CMK (cell line): ENCODE measurements at places on chromosomes 7 and 10.

- DNase-seq, result no peak
Observed at GRCh38 chr10:132477066-132477397, 60.6 kb upstream of the INPP5A start.

DNA sequence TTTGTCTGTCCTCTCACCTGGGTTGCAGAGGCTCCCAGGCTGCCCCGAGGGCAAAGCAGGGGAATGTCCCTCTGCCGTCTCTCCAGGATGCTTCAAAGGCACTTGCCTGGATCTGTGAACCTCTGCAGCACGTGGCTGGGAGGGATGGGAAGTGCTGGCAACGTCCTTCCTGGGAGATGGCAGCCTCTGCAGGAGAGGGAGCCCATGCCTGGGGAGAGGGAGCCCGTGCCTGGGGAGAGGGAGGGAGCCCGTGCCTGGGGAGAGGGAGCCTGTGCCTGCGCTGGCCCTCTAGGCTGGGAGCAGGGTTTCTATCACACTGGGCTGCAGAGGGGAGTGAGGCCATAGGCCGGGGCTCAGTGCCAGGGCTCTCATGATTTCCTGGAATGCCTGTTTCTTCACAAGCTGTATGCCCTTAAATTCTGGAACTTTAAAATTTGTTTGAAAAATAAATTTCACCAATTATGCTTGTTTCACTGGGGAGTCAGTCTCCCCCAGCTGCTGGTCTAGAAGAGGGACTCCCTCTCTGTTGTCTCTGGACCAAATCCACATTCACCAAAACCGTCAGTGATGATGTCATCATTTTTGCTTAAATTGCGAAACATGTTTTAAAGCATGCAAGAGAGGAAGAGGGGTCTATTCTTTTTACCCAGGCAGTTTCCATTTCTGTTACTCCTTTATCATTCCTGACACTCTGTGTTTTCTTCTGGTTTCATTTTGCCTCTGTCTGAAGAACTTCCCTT, 135.7 kb downstream of the DNAJB6 start:
- DNase-seq, result no peak

DNA sequence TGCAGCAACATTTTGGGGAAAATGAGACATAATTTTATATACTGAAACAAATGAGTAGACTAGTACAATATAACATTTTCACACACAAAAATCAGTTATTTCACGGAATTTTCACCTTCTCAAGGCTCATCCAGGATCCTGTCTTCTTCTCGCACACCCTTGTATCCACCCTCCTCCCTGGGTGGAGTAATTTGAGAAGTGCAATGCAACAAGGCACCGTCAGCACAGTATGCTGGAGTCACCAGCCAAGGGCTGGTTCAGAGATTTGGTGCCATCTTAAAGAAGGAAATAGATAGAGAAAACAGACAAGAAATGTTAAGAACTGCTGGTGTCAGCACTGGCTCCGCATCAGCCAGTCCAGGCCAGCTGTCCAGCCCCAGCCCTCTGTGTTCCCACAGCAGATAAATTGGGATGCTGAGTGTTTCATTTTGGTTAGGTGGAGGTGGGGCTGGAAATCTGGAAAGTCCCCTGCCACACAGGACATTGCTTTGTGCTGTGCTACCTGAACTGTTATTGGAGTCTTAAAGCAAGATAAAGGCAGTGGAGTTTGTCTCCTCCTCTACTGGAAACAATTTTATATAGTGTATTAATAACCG, 176.1 kb downstream of the ABCA13 start:
- DNase-seq, result no peak

- DNase-seq, result no peak
Observed at GRCh38 chr7:45888185-45888992, at the start of gene IGFBP1. IGFBP1 (plus strand) TSS chr7:45888488; CDS start chr7:45888653, 165 bp downstream.

DNA sequence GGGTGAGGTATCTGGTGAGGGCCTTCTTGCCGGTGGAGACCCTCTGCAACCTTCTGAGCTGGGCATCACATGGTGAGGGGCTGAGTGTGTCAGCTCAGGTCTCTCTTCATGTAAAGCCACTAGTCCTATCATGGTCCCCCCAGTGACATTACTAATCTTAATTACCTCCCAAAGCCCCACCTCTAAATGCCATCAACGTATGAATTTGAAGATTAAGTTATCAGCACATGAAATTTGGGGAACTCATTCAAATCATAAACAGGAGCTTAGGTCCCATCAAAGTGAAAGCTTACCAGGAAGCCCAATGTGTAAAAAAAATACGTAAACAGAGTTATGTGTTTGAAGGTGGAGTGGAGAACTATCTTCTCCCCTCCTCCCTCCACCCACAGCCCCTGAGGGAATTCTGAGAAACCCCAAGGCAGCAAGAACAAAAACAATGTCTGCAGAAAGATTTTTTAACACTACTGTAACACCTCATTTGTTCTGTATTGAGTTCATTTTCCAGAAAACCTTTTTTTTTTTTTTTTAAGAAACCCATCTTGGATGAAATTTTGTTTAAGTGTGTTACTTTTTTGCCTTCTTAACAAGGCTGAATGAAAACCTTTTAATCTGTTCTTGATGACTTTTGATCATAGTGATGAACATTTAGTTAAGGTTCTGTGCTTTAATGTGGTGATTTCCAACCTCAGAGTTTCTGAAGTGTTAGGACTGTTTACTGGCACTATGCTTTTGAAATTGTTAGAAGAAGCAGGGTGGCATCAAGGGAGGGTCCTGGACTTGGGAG, 19.1 kb upstream of the PCGF5 start:
- DNase-seq, result no peak

DNA sequence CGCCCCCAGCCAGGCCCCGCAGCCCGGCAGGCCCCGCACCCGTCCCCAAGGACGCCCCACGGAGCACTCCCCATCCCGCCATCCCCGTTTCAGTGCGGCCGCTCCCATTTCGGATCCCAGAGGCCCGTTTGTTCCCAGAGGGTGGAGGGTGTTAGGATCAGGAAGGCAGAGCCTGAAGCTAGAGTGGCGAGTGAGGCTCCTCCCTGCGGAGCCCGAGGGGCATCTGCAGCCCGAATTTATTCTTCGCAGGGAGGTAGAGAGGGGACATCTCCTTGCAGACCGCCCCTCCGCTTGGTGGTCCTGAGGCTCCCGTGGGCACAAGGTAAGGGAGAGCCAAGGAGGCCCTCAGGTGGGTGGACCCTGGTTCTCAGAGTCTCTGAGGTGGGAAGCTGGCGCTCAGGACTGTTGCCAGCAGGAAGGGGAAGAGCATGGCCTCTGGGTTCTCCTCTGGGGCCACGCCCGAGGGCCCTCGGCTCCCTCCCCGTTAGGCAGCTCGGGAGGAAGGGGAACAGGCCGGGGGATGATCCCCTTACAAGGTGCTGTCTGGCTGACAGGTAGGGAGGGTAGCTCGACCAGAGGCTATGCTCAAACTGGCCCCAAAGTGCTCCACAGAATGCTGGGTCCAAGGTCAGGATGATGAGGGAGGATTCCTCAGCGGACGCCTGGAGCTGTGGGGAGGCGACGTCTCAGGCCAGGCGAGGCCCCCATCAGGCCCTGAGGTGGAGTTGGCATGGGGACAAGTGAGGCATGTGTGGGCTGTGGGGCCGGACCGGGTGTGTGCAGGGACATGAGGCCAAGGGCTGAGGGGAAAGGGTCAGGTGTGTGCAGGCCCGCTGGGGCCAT, 17.4 kb downstream of the POLL start:
- peak; percentile 45 for DNase-seq

DNA sequence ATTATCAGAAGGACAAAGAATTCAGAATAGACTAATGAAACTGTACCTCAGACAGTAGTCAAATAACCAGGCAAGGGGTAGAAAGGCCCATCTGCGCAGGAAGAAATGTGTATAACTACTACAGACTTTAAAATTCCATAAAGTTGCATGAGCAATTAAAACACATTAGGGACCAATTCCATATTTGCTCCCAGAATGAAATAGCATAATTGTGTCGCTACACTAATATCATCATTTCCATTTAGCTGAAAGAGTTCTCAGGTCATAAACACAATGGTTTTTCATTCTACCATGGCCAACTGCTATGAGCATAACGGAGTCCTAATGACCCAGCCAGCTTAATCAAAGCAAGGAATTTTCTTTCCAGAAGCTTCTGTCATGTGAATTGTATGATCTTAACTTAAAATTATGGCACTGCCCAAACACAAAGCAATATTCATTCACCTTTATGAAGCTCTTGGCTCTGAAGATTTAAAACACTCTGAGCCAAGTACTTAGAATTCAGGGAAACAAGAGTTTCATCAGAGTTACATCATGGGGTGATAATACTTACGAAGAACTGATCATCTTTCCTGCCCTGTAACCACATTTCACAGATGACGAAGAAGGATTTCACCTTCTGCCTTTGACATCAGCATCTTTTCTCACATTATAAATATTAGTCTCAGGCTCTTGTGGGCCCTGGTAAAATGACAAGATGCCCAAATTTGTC, 98.1 kb upstream of the DOCK1 start:
- DNase-seq, result no peak

- no peak for DNase-seq
Observed at GRCh38 chr7:33418251-33418701, 288.9 kb downstream of the BBS9 start.

- no peak for DNase-seq
Observed at GRCh38 chr7:100398239-100398638, 25.0 kb downstream of the PILRA start.

DNA sequence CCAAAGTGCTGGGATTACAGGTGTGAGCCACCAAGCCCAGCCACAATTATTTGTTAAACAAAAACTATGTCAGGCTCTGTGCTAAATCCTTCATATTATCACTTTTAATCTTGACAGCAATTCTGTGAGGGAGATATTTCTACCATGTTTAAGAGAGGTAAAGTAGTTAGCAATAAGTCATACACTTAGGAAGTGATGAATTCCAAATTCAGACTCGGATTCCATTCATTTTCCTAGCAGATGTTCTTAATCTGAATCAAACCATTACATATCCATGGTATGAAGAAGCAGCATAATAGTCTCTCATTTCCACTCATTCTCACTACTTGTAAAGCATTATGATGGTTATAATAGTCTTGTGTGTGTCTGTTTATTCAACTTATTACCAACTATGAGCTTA, 2.9 kb upstream of the CD36 start:
- no peak for DNase-seq

DNA sequence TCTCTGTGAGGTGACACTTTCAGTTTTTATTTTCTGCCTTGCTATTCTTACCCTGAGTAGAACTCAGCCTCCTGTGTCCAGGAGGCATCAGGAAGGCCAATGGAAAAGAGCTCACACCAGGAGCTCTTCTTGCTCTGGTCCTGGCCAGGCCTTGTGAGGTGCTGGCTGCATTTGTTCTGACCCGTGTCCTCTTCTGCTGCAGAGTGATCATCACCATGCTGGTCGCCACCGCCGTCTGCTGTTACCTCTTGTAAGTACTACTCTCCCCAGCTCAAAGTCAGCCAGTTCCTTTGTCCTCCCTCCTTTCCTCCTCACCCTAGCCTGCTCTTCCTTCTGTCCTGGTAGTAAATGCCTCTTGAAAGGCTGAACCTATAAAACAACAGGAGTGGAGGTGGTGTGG, 1.6 kb downstream of the ATP6V0E2 start:
- DNase-seq, result no peak

GRCh38 chr7:91288208-91288824, 24.1 kb downstream of the FZD1 start:
- DNase-seq, result no peak

DNA sequence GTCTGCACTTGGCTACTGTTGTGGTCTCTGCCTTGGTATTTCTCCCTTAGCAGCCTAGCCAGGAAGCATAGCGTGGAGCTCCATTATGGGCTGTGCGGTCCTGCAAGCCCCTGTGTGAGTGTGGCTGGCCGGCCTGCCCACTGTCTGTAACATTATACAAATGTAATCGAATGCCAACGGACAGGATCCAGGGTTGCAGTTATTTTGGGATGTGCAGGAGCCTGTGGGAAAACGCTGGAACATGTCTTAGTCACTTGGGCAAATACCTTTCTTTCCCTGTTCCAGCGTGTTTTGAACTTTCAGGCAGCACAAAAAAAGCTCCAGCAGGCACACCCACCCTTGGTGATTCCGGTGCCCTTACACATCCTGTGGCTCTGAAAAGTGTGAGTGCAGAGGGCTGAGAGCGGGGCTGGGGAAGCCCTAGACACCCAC, 29.5 kb downstream of the BAG3 start:
- no peak for DNase-seq

GRCh38 chr7:24863626-24864025, 106.4 kb upstream of the GSDME start:
- DNase-seq, result no peak

- peak; percentile 97 for DNase-seq
Observed at GRCh38 chr10:72272689-72273409, 875 bp upstream of the DDIT4 start.

GRCh38 chr7:117895276-117895675, 22.0 kb upstream of the CTTNBP2 start:
- no peak for DNase-seq

GRCh38 chr7:30365621-30366020, 81.2 kb downstream of the ZNRF2 start:
- no peak for DNase-seq

- no peak for DNase-seq
Observed at GRCh38 chr7:30330134-30331111, 46.0 kb downstream of the ZNRF2 start.

GRCh38 chr7:96169439-96169838, 152.5 kb downstream of the SLC25A13 start:
- no peak for DNase-seq

GRCh38 chr7:21041666-21042065, 255.0 kb upstream of the SP8 start:
- DNase-seq, result no peak

DNA sequence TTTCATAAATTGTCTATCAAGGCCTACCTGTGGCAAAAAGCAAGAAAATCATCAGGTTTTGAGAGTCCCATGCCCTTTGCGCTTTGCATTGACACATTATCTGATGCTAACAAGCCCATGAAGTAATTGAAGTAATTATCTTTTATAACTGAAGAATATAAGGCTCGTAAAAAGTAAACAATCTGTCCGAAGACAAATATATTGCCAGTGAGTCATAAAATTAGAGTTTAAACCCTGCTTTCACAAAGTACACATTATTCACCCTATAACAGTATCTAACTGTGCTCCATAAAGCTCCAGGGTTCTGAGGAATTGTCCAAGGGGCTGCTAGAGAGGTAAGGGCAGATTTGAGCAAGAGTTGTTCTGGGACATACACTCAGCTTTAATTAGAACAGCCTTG, 102.3 kb upstream of the PPP1R3A start:
- no peak for DNase-seq

GRCh38 chr7:41816111-41816510, 113.2 kb upstream of the INHBA start:
- peak; percentile 41 for DNase-seq

- DNase-seq, result no peak
Observed at GRCh38 chr10:79239924-79240581, 107.2 kb upstream of the PPIF start.

- no peak for DNase-seq
Observed at GRCh38 chr7:93884541-93884940, 6.0 kb downstream of the TFPI2 start.

DNA sequence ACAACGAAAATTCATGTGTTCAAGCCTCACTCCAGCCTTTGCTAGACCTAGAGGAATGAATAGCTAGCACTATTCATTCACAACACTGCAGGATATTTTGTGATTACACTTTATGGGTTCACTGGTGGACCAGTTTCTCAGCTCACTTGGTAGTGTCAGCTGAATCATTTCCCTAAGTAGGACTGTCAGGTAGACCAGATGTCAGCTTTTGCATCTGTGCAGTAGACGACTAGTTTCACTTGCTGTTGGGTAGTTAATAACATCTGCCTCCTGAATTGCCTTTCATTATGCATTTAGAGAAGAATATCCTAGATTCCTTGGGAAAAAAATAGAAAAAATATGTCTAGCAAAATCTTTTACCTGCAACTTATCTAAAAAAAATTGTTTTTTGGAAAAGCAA, 296.4 kb downstream of the ADARB2 start:
- no peak for DNase-seq
